Activated T-helper 1 cell treated with anti-CD3 and anti-CD28 coated beads, Interleukin-12 subunit alpha, Interleukin-12 subunit beta, Interleukin-2, Interleukin-4 antibody, amounts not matched to agents 30 ng/mL and 10 ng/mL and 1 ng/mL, durations not matched to agents 14 hours and 24 hours and 36 hours (primary cell): ENCODE measurements at places on chromosomes 16 and 17. TPM values are rescaled to one million over a fixed set of nuclear protein-coding genes. Genes with fewer than 3 reads are reported as not detected.

KIF18B gene
- total RNA-seq: 41.4 and 42.8 TPM in 2 replicates

DNA sequence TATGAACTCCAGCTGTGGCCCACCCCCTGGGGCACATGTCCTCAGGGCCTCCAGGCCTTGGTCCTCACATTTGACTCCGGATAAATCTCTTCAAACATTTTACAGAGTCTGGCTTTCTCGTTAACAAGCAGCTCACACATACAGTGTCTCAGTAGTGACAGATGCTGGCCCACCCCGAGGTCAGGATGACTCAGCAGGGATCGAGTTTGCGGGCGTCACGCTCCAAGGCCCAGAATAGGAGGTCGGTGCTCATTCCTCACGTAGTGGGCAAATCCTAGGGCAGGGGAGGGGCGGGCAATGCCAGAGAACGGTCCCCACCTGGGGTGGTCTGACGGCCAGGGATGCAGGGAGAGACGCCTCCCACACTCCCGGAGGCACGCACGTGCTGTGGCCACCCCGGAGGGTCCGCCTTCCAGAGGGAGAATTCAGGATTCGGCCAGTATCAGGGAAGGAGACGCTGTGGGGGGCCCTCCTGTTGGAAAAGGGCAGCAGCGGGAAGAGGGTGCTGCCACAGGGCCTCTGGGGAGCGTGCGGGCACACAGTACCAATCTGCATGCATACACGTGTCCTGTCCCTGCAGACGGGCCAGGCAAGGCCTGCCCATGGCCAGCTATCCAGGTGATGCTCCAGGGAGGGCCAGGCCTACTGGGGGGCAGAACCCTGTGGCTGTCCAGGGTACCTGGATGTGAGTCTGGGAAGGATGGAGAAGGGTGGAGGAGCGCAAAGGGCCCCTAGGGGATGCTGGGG lies 8.6 kb downstream of the SLC7A5 start:
- H3K36me3 ChIP-seq: peaks cover 54% of the 10 kb centered on the region
- no peak for DNase-seq
- H3K4me3 ChIP-seq: peak overlapping the region; percentile 61
- H3K4me1 ChIP-seq: peaks cover 69% of the 10 kb centered on the region

GRCh38 chr16:84881702-84882521 lies 62.1 kb downstream of the CRISPLD2 start:
- H3K4me3 ChIP-seq: no peak overlapping the region
- H3K27me3 ChIP-seq: peaks cover 10% of the 10 kb centered on the region
- H3K36me3 ChIP-seq: no peaks in the 10 kb centered on the region
- H3K4me1 ChIP-seq: no peaks in the 10 kb centered on the region

GRCh38 chr16:31363721-31364120 lies 8.7 kb downstream of the ITGAX start:
- H3K36me3 ChIP-seq: peaks cover 27% of the 10 kb centered on the region
- no peaks in the 10 kb centered on the region for H3K27me3 ChIP-seq
- no peak for DNase-seq

DNA sequence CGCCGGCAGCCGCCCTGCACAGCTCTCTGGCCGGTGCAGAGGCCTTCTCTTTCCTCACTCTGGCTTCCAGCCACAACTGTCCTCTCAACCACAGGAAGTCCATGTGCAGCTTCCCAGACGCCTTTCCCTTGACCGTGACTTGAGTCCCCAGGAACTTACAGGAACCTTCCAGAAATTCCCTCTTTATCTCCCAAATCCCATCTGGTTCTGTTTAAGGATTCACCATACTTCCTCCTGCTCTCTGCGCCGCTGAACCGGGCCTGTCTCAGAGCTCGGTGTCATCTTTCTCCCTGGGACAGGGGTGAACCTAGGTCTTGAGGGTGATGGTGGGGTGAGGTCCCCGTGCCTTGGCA lies 65.2 kb upstream of the ZNF469 start:
- H3K27ac ChIP-seq: no peak overlapping the region
- H3K4me1 ChIP-seq: no peaks in the 10 kb centered on the region
- H3K27me3 ChIP-seq: peaks cover 5% of the 10 kb centered on the region
- H3K36me3 ChIP-seq: no peaks in the 10 kb centered on the region
- DNase-seq: no peak
- no peak overlapping the region for H3K4me3 ChIP-seq
